ENCODE measurements at places on chromosomes 13 and 19.

DNA sequence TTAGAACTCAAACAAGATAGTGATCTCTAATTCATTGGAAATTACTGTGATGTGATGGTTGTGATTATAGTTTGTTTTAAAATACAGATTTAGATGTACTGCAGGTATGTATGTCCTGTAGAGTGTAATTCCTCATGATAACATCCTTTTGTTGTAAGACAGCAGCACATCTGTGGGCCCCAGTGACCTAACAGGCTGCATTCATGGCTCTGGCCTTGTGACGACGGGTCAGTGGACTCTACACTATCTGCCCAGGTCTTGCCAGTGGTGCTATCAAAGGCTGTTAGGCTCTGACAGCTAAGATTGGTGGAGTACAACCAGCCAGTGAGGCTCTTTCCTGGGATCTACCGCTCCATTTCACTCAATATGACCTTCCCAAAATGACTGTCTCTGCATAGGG lies 158.4 kb downstream of the MTUS2 start:
- no peak for DNase-seq

GRCh38 chr19:31527443-31527842 lies 178.2 kb upstream of the TSHZ3 start:
- no peak for DNase-seq

- DNase-seq = no peak
Measured at GRCh38 chr19:8609279-8610040, 1.1 kb downstream of the ADAMTS10 start.

DNA sequence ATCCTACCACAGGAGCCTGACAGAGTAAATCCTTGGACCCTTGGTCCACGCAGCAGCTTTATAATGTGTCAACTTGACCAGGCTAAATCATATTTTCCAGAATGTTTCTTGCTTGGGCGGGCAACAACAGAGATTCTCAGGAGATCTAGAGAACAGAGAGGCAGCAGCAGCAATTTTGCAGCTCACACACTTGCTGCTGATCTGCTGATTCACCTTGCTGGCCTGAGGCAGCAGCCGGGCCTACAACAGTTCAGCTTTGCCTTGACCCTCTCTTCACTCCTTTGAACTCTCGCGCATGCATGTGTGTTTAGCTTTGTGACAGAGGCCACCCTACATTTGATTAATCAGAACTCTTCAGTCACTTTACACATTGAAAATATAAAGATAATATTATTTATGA lies 159.3 kb downstream of the UGGT2 start:
- no peak for DNase-seq

GRCh38 chr19:48036765-48037164 lies 7.1 kb downstream of the CABP5 start:
- DNase-seq = no peak

DNA sequence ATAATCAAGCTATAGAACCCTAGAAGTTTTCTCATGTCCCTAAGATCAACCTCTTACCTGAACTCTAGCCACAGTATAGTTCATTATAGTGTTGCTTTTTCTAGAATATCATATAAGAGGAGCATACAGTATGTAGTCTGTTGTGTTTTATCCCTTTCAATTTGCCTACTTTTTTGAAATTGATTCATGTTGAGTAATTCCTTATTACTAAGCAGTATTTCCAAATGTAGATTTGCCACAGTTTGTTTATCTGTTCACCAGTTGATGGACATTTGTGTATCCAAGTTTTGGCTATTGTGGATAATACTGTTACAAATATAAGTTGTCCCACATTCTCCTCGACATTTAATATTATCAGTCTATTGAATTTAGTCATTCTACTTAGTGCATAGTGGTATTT lies 138.0 kb downstream of the LMO7 start:
- DNase-seq = no peak

DNA sequence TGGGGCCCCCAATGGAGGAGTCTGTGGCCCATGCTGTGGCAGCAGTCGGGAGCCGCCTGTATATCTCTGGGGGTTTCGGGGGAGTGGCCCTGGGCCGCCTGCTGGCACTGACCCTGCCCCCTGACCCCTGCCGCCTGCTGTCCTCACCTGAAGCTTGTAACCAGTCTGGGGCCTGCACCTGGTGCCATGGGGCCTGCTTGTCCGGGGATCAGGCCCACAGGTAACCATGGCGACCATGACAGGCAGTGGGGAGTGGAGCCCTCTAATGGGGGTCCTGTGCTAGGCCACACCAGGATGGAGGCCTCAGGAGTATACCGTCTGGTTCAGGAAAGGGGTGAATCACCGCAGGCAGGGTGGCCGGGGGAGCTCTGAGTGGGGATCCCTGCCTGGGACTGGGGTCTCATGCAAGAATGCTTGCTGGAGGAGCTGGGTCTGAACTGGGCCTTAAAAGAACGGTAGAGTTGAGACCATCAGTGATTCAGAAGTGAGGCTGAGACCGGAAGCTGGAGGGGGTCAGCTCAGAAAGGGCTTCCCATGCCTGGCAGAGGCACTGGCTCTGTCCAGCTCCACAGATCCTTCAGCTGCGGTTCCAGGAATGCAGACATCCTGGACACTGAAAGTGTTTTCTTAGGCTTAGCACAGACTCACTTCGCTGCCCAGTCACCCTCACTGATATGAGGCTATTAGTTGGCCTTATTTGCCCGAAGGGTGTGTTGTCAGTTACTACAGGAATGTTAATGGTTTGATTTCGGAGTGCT lies 29.1 kb downstream of the CNFN start:
- DNase-seq = no peak

GRCh38 chr19:49133621-49134454 lies 14.5 kb downstream of the PPFIA3 start:
- no peak for DNase-seq

- no peak for DNase-seq
Measured at GRCh38 chr13:49517461-49517860, 21.7 kb downstream of the PHF11 start.

- DNase-seq = no peak
Measured at GRCh38 chr19:58497634-58498170, 14.1 kb downstream of the SLC27A5 start.

DNA sequence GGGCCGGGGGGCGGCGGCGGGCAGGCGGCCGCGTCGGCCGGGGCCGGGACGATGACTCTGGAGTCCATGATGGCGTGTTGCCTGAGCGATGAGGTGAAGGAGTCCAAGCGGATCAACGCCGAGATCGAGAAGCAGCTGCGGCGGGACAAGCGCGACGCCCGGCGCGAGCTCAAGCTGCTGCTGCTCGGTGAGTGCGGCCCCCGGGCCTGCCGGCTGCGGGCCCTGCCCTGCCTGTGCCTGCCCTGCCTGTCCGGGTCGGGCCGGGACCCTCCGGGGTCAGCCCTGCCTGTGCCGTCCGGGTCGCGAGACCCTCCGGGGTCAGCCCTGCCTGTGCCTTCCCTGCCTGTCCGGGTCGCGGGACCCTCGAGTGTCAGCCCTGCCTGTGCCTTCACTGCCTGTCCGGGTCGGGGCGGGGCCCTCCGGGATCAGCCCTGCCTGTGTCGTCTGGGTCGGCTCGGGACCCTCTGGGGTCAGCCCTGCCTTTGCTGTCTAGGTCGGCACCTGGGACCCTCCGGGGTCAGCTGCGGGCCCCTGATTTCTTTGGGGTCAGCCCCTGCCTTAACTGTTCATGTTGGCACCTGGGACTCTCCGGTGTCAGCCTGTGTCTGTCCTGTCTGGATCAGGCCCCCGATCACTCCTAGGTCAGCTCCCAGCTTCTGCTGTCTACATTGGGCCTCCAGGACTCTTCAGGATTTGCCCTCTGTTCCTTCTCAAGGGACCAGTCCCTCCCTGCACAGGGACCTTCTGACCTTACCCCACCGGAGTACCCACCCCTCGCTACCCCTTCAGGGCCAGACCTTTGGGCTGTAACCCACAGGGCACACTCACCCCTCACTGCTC lies 659 bp downstream of the GNA11 start:
- DNase-seq = peak; percentile 82

DNA sequence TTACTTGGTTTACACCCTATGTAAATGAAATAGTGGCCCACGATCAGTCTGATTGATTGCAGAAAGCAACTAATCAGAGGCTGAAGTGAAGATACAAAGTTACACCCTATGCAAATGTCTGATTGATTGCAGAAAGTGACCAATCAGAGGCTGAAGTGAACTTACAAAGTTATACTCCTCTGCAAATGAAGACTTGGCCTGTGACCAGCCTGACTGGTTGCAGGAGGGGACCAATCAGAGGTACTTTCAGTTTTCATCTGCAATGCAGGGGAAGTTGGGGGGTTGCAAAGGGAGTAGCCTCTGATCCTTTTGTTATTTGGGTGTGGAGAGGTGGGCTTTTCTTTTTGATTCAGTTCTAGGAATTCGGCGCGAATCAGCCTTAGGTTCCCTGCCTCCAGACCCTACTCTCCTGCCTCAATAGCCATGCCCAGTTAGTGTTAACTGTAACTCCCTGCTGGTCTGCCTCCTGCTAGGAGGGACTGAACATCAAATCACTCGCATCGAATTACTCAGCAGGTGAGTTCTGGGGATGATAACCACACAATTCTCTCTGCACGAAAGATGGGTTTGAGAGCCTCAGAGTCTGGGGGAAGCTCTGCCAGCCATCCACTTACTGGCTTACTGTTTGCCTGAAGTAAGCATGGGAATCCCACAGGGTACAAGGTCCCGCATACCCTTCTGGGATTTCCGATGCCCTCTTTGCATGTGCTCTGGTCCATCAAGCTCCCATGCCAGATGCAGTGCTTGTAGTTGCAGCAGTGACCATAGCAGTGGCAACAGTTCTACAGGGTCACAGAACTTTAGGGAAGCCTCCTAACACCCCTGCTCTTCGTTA lies 7.5 kb downstream of the ARL11 start:
- DNase-seq = no peak

DNA sequence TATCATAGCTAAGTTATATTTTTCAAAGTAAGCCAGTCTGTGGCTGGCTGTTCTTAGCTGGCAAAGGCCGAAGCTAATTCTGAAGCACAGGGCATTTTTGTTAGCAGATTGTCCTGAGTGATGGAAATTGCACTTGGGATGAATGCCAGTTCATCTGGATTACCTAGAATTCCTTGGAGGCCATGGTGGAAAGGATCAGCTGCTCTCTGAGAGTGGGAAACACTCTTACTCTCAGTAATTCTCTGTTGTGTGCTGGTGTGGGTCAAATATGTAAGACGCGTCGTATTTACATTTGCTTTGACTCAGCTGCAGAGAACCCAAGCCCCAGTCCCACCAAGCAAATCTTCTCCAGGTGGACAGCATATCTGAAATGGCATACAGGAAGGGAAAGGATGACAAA lies 60.7 kb upstream of the C1QTNF9B start:
- no peak for DNase-seq

DNA sequence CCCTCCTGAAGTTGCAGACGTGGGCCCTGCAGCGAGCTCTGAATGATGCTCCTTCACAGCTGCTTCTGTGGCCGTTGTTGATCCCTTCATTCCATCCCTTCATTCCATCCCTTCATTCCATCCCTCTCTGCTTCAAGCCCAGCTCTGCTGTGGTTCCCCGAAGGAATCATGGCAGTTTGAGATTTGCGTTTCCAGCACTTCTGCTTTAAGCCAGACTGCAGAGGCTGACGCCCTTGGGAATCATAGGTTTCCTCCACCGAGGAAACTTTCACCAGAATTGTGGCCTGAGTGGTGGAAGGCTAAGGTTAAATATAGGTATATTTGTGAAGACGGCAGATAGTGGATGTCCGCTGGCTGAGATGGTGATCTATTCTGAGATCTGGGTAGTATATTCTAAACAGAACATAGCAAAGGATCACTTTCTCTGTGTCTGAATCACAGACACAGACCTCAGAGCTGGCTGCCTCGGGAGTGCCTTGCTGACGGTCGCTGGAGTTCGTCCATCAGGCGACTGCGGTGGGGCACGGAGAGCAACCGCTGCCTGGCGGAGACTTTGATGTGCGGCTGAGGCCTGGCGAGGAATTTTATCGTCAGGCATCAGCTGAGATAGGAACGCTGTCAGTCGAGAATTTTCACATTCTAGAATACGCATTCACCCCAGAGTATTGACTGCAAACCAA lies 42.8 kb upstream of the DCUN1D2 start:
- peak; percentile 45 for DNase-seq

DNA sequence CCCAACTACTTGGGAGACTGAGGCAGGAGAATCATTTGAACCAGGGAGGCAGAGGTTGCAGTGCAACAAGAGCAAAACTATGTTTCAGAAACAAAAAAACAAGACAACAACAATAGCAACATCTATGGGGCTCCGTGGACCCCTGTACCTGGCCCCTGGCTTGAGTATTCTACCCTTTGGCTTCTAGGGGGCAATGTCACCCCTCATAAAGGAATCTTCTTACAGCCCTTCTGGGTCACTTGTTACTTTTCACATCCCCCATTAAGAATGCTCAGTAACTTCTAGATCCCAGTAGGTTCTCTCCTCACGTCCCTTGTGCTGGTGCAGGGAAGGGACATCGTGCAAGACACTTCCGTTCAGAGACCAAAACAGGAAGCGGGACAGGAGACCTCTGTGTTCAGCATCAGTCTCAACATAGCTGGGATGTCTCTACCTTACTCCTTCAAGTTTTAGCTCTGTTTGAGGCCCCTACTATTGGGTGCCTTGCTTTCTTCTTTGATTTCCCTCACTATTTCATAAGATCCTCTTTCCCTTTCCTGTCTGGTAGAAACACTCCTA lies 218.1 kb upstream of the ARGLU1 start:
- DNase-seq = no peak

DNA sequence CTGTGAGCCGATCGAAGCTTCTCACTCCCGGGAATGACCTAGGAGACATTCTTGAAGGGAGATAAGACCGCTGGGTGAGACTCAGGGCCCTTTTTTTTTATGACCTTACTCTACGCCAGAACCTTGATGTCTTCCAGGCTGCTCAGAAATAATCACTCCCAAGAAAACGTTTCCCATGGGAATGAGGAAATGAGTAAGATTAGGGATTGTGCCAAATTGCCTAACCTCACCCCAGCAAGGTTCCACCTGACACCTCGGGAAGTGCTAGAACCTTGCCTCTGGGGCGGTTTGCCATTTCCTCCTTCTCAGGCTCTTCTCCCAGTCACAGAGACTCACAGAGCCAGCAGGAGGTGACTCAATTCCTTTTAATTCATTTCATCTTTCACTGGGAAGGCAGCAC lies 2.3 kb downstream of the SLC46A3 start:
- DNase-seq = no peak
